ENCODE measurements at places on chromosomes 4 and X.

- no peak for DNase-seq
These were observed 12.2 kb upstream of the TMEM128 start for GRCh38 chr4:4260185-4260751.

DNA sequence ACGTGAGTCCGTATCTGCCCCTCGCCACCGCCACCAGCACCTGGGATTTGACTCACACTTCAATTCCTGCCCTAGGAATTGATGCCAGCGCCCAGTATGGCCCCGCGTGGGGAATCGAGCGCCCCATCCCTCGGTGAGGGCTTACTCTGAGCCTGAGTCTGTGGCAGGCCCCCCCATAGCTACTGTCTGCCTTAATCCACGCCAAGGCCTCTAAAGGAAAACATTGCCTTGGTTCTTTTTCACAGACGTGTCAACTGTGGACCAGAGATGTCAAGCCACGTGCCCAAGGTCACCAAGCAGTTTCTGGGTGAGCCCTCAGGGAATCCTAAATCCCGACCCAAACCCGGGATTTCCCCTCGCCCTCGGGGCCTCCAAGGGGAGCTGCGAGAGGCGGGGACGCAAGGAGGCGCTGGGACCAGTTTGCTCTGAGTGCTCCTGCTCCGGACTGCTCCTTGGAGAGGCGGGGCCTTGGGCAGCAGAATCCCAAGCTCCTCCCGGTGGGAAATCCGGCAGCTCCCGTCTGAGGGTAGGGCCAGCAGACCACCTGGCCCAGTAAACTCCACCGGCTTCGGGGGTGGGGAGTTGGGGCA is 12.9 kb downstream of the MSX1 start:
- DNase-seq, result no peak

GRCh38 chr4:142559986-142560385 is 286.1 kb downstream of the INPP4B start:
- DNase-seq, result no peak

GRCh38 chr4:164779811-164780216 is 25.9 kb downstream of the SMIM31 start:
- no peak for DNase-seq

GRCh38 chr4:85149676-85150075 is 183.2 kb upstream of the WDFY3 start:
- no peak for DNase-seq

- no peak for DNase-seq
These were observed 228.9 kb downstream of the AFAP1 start for GRCh38 chr4:7710576-7711306.

- DNase-seq, result no peak
These were observed 163.7 kb downstream of the SMIM20 start for GRCh38 chr4:26077756-26078155.

GRCh38 chr4:153560908-153561307 is 94.7 kb downstream of the TMEM131L start:
- DNase-seq, result no peak

DNA sequence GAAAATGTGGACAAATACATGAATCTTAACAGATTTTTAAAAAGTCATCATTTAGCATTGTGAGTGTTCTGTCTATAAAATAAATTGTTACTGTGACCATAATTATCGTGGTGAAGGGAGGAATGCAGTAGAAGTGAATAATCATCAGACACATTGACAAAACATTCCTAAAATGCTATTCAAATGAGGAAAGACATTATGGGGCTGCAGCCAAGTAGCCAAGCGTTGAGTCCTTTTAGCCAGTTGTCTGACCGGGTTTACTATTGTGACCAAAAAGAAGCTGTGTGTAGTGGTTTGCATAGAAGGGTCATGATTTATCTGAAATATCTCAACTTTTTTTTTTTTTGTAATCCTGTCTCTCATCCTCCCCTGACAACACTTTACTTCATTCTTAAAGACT is 19.5 kb downstream of the WWC2 start:
- DNase-seq, result peak; percentile 65

GRCh38 chrX:41518127-41518840 is 71.1 kb downstream of the NYX start:
- no peak for DNase-seq

- DNase-seq, result no peak
These were observed 47.1 kb downstream of the KLF3 start for GRCh38 chr4:38711066-38711465.

DNA sequence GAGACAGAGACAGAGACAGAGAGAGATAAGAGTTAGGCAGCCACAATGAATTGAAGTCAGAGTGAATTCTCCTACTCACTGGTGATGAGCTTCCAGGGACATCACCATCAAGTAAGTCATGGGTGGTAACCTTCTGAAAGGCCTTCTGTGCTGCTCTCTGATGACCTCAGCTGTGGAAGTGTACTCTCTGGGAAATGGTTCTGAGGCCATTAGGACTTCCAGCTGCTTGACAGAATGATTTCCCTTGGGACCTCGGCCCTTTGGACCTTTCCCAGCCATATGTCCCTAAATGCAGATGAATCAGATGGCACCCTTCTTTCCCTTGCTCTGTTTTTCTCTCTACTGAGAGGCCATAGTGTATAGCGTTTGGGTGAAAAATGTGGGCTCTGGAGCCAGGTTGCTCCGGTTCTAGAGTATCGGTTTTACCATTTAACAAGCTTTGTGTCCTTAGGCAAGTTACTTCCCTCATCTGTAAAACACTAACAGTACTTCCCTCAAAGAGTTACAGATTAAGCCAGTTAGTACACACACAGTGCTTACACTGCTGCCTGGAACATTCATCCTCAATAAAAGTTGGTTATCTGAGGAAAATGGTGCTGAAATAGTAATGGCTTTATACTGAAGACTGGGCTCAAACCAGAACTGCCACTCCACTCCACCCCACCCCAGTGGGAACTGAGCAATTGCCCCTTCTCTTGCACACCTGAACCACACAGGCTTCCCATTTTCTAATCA is 7.6 kb downstream of the SEPTIN11 start:
- DNase-seq, result no peak

DNA sequence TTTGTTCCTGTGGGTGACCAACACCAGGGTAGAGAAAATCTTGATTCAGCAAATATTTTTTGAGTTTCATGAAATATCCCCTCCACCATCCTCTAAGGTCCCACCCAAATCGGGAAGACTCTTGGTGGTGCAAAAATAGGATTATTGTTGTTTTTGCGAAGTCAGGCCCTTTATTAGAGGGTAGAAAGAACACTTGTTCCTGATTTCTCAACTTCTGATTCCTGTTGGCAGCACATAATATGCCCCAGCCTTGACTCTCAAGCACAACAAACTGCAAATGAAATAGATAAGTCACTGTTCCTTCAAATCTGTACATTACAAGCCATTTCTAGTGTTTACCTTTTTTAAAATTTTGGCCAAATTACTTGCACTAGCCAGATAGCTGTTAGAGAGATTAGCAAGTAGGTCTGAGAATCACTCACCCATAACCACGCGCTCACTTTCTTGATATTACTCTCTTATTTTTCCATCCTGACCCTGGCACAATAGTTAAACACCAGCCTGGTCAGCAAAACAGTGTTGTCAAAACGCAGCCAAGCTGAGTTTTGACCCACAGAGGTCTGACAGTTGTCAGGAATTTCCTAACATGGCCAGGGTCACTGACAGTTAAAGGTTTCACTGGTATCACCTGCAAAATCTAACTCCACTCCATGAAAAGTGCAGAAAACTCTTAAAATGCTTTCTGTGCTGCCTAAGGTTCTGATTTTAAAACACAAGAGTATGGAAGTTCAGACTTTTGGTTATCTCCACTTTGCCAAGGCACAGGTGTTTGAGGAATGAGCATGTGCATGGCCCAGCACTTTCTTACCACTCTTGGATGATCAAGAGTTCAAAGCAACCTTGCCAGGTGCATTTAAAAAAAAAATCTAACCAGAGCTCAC is 69.8 kb downstream of the RBM47 start:
- DNase-seq, result no peak

DNA sequence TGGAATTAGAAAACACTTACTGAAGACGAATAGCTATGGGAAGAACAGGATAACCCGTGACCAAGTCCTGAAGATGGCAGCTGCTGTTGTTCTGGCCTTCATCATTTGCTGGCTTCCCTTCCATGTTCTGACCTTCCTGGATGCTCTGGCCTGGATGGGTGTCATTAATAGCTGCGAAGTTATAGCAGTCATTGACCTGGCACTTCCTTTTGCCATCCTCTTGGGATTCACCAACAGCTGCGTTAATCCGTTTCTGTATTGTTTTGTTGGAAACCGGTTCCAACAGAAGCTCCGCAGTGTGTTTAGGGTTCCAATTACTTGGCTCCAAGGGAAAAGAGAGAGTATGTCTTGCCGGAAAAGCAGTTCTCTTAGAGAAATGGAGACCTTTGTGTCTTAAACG is 2.4 kb downstream of the AGTR2 start:
- no peak for DNase-seq

DNA sequence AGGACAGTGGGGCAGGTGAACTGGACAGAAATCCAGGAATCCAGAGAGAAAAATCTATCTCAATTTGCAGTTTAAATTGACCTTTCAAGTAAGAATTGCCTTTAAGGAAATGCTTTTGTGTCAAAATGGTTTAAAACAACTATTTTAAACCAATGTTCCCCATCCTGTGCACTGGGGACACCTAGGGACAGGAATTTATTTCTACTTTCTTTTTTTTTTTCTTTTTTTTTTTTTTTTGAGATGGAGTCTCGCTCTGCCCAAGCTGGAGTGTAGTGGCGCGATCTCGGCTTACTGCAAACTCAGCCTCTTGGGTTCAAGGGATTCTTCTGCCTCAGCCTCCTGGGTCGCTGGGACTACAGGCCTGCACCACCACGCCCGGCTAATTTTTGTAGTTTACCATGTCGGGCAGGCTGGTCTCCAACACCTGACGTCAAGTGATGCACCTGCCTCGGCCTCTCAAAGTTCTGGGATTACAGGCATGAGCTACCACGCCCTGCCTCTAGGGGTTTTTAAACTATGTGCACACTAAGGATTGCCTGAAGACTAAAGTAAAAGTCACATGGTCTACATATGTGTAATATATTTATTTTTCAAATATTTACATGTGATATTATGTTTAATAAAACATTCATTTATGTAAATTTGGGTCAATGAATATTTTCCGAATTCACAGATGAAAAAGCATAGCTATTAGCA is 1213.4 kb downstream of the STIM2 start:
- DNase-seq, result no peak

DNA sequence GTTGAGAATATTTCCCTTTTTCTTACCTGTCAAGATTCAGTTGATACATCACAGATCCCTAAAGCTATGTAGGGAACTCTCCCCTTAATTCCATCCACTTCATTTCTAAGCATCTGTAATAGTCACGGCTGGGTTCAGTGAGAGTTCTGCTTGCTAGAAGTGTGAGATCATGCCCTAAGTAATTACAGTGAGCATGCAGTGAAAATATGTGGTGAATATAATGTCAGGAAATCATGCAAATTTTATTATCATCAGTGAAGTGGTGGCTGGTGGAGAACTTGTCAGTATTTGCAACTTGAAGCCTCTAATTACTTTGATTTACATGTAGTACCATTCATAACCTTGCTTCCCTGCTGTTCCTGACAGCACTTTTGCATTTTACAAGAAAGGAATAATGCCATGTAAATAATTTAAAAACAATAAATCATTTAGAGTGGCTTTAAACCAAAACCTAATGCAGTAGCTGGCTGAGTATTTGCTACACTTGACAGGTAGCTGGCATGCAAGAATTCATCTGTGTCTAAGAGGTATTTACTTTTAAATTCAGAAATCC is 28.3 kb upstream of the CFAP299 start:
- DNase-seq, result no peak

DNA sequence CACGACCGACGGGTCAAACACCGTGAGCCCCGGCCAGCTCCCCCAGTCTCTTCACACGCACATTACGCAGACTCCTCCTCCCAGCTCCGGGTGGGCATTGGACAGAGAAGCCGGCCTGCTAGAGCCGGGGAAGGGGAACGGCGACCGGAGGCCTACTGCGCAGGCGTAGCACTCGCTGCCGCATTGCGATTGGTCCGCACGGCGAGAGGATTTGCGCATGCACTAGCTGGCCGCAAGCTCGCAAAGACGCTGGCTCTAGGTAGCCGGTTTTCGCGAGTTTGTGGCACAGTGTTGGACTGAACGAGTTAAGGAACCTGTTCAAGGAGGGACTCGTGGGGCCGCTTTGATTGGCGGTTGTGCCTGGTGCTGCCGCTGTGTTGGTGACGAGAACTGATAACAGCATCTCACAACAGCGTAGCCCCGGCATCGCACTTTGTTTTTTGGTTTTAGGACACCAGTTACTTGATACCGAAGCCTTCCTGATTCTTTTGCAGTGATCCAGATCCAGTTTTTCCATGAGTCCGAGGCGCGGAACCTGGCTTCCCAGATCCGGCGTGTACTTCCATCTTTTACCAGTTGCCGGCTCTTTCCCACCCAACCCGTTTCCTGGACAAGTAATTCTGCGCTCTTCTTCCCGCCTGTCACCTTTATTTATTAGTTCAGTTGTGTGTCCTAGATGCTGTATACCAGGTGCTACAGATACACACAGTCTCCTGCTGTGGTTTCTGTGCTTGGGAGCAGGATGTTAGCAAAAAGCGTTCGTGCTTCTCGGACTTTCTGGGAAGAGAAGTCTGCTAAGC is at the start of gene AIFM1:
TSS of gene AIFM1 (minus strand) at position 139 of the 800 bp plus-strand sequence. CDS start 185 bp downstream, outside the sequence.
- DNase-seq, result peak; percentile 76

DNA sequence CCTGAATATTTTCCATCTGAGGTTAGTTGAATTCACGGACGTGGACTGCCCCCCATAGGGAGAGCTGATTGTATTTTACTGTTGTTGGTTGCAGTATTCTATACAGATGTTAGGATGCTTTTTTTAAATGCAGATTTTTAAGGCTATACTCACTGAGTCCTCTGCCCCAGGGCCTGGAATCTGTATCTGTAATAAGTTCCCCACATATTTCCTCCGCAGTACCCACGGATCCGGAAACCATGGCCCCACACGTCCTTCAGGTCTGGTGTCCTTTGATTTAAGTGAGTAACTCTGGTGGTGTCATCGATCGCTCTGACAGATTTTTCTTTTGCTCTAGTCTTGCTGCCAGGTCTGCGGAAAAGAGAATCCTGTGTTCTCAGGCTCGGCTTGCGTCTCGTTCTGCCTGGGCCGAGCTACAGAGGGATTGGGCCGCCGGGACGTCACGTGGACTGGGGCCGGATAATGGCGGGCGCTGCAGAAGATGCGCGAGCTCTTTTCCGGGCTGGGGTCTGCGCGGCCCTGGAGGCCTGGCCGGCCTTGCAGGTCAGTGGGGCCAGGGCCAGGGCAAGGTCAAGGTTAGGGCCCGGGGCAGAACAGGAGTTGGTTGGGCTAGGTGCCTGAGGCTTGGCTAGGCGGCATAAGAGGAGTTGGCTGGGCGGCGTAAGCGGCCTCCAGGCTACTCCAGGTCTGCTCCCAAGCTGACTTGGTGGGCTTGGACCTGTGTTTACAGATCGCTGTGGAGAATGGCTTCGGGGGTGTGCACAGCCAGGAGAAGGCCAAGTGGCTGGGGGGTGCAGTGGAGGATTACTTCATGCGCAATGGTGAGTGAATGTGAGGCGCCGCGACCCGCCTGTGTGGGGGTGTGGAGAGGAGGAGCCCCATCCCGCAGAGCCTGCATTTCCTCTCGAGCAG is at the start of gene TSR2:
TSS of gene TSR2 (plus strand) at position 445 of the 912 bp plus-strand sequence. CDS start at position 463, 18 bp downstream.
- DNase-seq, result peak; percentile 44

- no peak for DNase-seq
These were observed 57.6 kb downstream of the CHIC2 start for GRCh38 chr4:54006755-54007154.

- DNase-seq, result no peak
These were observed 1.8 kb downstream of the ATP11C start for GRCh38 chrX:139930916-139931645.

- DNase-seq, result no peak
These were observed 809 bp downstream of the MND1 start for GRCh38 chr4:153345012-153345981.

Measured in BJ (cell line).